ENCODE measurements at places on chromosomes 3 and 15.

DNA sequence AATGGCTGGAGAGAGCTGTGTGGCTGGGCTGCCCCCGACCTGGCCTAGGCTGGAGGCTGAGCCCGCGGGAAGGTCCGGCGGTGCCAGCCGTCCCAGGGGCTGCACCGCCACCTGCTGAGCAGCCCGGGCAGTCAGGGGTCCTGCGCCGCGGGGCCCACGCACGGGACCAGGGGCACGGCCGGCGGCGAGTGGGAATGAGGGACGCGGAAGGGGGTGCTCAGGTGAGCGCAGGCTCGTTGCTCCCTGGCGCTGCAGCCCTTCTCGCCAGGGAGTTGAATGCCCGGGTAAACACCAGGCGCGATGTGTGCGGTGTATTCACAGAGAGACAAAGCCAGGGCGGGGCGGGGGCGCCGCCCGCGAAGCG, 666 bp upstream of the SEMA3F start:
- DNase-seq: no peak

- DNase-seq: no peak
Measured at GRCh38 chr15:58546635-58547627, 115.1 kb downstream of the LIPC start.

GRCh38 chr15:63522225-63522578, 17.8 kb downstream of the USP3 start:
- peak; percentile 63 for DNase-seq

DNA sequence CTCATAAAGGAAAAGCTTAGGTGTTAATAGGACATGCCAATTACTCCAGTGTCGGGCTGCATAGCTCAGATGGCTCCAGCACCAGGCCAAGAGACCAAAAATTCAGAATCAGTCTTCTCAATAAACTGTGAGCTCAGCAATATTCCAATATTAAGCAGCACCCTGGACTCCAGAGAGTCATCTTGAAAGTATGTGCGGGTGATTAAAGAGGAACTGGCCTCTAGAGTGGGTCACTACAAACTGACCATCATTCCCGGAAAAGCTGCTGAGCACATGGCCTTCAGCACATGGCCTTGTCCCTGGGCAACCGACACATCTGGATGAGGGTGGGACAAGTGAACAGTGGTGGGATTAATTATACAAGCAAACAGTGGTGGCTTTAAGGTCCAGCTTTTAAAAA, 59.0 kb downstream of the MAGI1 start:
- no peak for DNase-seq

GRCh38 chr15:101372149-101372577, 77.1 kb upstream of the SNRPA1 start:
- no peak for DNase-seq

GRCh38 chr15:58724466-58724865, 25.0 kb downstream of the ADAM10 start:
- DNase-seq: no peak

- DNase-seq: no peak
Measured at GRCh38 chr3:180447136-180447535, 154.8 kb upstream of the TTC14 start.

DNA sequence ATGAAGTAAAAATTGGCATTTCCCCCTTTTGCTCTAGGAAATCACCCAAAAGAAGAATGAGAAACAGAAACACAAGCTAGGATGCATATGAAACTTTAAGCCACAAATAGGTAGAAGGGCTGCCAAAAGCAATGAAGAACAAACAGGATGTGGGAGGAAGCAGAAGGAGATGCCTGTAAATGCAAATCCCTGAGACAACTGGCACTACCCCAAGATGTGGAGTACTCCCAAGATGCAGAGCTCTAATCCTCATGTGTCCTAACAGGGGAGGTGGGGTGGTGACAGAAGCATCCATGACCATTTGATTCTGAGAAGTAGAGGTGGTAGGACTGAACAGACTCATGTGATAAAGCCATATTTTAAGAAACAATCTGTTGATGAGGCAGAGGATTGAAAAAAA, 31.9 kb upstream of the ZNF280D start:
- peak; percentile 59 for DNase-seq

- DNase-seq: no peak
Measured at GRCh38 chr3:14322667-14323295, 79.6 kb upstream of the SLC6A6 start.

GRCh38 chr3:13150624-13151023, 77.4 kb upstream of the IQSEC1 start:
- DNase-seq: no peak

- DNase-seq: no peak
Measured at GRCh38 chr3:164452707-164453106, 625.6 kb downstream of the SI start.

DNA sequence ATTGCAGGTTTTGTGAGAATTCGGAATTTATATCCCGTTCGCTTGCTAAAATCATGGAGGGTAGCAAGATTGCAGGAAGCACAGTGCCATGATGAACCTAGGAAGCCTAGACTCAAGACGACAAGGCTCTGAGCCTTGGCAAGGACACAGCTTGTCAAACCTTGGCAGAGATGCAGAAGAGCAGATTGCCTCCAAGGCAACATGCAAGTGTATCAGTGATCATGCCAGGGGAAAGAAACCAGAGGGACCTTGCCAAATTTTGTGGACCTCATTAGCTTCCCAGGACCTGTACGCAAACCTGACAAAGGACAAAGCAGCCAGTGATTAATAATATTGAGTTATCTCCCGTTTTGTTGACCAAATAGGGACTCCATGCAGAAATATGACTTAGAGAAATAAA, 159.7 kb downstream of the GOLIM4 start:
- no peak for DNase-seq

GRCh38 chr3:49715611-49716121, 3.8 kb downstream of the AMIGO3 start:
- DNase-seq: peak; percentile 36

DNA sequence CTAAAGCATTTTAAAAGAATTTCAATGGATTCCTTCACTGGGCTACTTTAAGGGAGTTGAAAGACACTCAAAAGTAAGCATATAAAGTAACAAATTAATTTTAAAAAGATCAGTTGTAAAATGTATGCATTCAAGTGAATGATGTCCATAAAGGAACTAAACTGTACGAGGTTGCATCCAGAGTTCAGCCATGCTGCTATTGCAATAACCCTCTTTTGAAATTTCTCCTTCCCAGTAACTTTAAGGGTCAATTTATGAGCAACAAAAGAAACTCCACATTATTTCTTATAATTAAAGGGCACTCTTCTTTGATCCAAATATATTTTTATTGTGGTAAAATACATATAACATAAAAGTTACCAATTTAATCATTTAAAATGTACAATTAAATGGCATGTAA, 22.9 kb downstream of the BTLA start:
- no peak for DNase-seq

DNA sequence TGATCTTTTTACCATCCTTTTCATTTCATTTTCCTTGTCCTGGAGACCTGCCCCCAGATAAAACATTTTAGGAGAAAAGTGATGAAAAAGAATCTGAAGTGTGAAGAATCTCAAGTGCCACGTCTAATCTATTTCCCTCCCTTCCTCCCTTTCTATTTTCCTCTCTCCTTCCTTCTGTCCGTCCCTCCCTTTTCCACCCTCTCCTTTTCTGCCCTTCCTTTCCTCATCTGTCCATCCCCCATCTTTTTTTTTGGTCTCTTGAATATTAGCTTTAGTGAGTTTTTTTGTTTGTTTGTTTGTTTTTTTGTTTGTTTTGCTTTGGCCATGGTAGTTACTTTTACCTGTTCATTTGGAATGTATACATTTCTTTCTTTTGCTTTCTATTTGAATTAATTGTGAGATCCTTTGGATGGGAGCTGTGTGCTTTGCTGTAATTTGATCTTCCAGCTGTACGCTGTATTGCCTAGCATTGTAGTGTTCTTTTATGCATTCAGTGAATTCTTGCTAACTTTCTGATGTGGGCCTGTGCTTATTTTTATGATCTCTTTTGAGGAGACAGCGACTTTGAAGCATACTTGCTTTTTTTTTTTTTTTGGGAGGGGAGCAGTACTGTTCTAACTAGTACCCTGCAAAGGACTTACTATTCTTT, 19.2 kb downstream of the CDIN1 start:
- DNase-seq: no peak

DNA sequence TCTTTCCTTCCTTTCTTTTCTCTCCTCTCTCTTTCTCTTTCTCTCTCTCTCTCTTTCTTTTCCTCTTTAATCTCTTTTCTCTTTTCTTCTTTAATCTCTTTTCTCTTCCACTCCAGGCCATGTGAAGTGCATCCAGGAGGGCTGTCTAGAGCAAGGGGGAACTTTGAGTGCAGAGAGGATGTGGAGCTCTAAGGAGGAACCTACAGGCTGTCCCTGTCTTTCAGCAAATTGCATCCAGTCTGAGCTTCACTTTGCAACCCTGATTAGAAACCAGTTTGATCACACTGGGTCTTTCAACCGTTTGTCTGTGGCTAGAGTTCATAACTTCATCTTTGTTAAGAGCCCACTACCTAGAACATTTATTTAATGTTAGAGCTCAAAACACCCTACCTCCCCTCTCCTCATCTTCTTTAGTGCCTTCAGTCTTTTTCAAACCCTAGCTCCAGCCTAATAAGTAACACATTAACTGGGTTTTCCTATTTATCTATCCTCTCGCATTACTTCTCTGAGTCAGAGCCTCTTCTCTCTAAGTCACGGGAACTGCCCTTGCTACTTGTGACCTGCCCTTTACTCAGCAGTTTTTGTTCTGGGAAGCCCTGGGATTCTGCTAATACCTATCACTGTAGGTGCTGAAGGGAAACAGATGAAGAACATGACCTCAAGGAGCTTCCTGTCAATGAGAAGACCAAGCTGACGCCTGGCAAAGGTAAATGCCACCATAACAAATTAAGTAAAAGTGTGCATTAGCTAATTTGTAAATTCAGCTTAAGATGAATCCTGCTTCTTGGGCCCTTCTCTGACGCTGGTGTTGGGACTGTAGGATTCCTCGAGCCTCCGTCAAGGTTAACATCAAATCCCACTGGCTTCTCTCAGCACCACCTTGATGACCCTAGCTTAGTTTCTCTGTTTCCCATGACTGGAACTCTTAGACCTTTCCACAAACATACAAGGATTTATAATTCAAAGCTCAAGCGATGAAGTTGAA, at the start of gene GCNT3:
Gene GCNT3, plus strand, starts transcription at position 508 of the 985 bp plus-strand sequence. CDS start 6,456 bp downstream, outside the sequence.
- no peak for DNase-seq

DNA sequence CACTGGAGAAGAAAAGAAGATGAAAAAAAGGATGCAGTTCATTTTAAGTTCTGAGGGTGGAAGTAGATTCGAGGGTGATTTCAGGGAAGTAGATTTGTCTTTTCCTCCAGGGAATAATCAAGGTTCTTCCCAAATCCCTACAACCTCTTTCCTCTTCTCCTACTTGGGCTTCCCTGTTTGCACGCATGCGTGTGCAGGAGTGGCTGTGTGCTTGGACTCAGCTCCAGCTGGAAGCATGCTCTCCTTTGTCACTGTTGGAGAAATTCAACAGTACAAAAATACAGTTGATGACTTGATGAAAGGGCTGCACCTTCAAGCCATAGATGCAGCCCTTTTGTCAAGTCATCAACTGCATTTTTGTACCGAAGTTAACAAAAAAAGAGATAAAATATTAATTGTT, 3.8 kb downstream of the OR5K2 start:
- no peak for DNase-seq

GRCh38 chr3:178900029-178900646, 171.5 kb downstream of the ZMAT3 start:
- no peak for DNase-seq

All from femur (tissue), 1 donor.